HCT116 (cell line): ENCODE measurements at places on chromosomes 7 and 10.
A peak's percentile ranks its signal among the peaks of the same experiment; 100 is the strongest.

DNA sequence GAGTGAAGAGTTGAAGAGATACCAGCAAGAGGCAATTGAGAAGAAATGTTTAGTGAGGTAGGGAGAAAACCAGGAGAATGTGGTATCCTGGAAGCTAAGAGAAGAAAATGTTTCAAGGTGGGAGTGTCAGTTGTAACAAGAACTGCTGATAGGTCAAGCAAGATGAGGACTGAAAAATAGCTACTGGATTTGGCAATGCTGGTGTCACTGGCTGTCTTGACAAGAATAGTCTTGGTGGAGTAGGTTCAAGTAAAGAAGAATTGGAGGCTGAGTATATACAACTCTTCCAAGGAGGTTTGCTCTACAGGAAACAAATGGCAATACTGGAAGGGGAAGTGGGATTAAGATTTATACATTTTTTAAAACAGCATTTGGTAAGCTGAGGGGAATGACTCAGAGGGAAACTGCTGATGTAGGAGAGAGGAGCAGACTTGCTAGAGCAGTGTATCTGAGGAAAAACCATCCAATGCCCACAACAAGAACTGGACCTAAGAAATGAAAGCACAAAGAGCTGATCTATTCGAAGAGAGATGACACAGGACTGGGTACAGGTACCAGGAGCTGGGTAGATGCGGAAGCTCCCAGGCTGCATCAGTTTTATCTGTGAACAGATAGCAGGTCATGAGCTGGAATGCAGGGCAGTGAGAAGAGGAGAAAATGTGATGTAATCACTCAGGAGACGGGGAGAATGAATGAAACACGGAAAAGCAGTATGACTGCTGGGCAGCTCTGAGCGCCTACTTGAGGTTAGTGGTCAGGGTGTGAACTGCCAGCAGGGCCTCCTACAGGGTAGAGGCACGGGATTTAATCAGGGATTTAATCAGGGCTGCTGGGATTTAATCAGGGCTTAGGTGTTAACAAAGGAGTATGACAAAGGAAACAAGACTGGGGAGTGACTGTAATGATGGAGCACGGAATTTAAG is 34.5 kb downstream of the FAM25A start:
- DNase-seq: no peak

DNA sequence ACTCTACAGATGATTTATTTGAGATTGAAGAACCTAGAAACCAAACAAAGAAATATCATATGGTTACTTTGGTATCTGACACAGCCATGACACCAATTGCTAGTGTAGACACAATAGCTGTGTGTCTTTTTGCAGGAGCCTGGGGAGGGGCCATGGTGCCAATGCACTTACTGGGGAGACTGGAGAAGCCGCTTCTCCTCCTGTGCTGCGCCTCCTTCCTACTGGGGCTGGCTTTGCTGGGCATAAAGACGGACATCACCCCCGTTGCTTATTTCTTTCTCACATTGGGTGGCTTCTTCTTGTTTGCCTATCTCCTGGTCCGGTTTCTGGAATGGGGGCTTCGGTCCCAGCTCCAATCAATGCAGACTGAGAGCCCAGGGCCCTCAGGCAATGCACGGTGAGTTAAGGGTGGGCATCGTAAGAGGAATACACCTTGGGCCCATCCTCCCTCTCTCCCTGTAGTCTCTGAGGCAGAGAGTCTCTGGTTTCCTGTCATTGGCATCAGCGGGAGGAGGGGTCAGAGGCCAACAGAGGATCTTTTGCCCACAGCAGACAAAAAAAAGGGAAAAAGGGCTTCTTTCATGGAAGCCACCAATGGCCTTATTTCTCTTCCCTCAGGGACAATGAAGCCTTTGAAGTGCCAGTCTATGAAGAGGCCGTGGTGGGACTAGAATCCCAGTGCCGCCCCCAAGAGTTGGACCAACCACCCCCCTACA is 1.2 kb downstream of the TMEM139 start:
- DNase-seq: no peak

GRCh38 chr7:158424531-158424930 is 163.1 kb downstream of the PTPRN2 start:
- no peak for DNase-seq

DNA sequence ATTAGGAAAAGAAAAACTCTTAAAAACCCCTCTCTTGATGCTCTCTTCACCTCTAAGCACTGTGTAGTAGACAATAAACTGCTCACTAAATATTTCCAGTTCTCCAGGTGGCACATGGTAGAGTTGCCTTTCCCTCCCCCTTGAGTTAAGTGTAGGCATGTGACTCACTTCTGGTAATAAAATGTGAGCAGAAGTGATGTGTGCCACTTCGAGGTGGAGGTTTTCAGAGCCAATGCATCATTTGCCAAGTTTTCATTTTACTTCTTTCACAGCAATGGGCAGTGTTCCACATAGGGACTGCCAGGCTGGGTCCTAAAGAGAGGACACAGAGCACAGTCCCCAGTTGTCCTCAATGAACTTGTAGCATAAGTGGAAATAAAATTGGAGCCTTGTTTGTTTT is 131.6 kb upstream of the NPY start:
- no peak for DNase-seq

GRCh38 chr7:99325001-99325493 is 651 bp upstream of the ARPC1A start:
- DNase-seq: no peak

- DNase-seq: no peak
Observed at GRCh38 chr7:135798095-135798494, 49.5 kb upstream of the FAM180A start.

DNA sequence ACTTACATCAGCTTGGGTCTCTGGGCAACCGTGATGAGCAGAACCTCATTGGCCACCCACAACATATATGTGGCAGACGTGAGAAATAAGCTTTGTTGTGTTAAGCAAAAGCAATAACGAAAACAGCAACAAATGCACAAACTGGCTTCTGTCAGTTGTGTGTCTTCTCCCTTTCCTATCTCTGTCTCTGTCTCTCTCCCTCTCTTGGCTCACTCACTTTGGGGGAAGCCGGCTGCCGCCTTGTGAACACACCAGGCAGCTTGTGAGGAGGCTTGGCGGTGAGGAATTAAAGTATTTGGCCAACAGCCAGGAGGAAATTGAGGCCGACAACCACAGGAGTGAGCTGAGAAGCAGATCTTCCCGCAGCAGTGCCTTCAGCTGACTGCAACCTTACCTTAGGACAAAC is 21.9 kb upstream of the CDCA7L start:
- no peak for DNase-seq

DNA sequence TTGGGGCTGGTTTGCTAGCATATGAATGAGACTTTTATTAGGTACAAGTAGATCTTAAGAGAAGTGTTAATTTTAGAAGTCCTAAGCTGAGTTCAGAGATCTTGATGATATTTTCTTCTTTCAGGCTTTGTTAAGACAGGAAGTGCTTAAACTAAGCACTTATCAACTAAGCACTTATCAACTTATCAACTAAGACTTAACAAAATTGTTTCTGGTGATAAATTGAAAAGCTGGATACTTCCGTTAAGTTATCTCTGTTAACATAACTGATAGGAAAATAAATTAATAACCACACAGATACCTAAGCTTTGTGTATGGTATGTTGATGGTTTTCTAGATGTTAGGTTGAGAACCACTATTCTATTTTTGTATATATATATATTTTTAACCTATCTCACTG is 113.7 kb downstream of the PHTF2 start:
- DNase-seq: no peak

DNA sequence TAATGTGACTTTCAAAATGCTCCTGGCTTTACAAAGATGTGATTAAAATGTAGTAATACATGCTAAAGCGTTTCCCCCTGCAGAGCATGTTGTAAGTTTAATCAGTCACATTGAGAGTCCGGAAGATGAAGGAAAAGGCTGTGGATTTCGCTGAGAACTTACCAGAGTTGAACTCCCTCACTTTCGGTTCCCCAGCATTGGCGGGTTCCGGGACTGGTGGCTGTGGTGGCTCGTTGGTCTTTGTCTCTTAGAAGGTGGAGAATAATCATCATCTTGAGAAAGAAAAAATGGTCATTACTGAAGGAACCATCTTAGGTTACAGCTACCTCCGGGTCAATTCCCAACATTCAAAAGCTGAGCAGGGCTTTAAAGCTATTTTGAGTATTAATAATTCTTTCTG is 9.6 kb upstream of the NUPR2 start:
- DNase-seq: no peak

DNA sequence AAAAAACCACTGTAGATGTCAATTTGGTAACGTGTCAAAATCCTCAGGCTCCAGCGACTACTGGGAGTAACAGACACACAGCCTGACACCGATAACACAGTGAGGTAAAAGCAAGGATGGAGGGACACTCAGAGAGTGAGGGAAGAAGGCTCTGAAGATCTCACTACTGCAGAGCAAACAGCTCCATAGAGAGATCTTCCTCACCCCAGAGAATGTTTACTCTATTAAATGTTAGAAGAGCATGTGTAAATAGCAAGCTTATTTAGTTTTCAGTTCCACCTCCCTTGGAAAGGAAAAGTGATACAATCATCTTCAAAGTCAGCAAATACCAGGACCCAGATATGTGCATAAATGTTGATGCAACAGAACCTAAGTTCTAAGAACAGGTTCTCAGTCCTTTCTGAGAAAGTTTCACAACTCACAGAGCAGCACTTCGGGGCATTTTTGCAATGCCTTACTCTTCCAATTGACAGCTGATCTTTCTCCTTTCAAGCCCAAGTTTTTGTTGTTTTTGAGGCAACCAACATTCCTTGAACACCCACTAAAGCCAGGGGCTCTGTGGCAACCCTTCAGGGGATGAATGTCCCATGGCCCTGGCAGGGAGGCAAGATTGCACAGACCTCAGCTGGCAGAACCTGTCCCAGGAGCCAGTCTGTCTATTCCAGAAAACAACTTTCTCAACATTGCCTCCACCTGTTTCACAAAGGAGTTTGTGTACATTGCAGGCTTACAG is 177.4 kb downstream of the SFMBT2 start:
- DNase-seq: no peak

GRCh38 chr7:6496842-6497636 is 49.3 kb upstream of the DAGLB start:
- DNase-seq: no peak

GRCh38 chr7:123711832-123712293 is 36.9 kb downstream of the WASL start:
- no peak for DNase-seq

GRCh38 chr7:151871189-151871735 is 5.7 kb downstream of the PRKAG2 start:
- DNase-seq: no peak

GRCh38 chr7:129338450-129338849 is 95.8 kb upstream of the STRIP2 start:
- no peak for DNase-seq

- no peak for DNase-seq
Observed at GRCh38 chr10:110172155-110172554, 35.2 kb upstream of the MXI1 start.

- DNase-seq: no peak
Observed at GRCh38 chr10:102163342-102163989, 11.3 kb downstream of the NOLC1 start.

DNA sequence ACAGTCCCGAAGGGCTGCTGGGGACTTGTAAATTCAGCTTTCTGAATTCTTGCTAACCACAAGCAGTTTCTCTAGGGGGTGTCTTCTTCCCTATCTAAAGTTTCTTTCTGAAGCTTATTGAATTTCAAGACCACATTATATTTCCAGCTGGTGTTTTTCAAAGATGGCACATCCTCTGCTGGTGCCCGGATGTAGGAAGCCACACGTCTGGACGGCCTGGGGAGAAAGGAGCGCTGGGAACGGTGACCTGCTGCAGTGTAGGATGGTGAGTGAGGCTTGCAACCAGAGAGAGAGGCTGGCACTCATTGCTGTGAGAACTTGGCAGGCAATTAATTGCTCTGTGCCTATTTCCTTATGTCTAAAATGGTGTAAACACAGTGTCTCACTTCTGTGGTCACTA is 776.4 kb downstream of the TYW1 start:
- DNase-seq: no peak

DNA sequence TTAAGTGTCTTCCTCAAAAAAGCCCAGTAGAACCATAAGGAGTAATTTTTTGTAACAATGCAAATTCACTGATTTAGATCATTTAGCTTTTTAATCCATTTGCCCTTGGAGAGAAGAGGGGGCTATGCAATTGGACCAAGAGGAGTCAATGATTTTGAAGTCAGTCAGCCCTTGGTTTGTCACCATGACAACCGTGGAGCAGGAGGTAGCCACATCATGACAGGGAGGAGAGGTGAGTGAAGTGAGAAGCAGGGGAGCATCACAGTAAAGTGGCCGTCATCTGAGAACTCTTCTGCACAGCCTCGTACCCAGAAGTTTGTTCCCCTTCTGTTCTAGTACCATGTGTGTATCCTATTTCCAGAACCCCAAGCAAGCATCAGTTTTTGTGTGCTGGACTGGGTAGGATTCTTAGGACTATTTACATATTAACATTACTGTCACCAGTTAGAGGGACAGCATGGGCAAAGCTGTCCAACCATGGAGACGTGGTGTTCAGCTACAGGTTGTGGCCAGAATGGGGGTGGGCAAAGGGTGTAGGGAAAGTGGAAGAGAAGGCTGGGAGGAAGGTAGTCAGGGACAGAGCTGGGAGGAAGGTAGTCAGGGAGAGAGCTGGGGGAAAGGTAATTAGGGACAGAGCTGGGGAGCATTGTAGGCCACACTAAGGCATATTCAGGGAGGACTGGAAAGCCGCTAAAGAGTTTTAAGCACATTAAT is 13.1 kb downstream of the UBE3C start:
- DNase-seq: no peak

GRCh38 chr7:107064255-107064654 is 19.8 kb downstream of the PRKAR2B start:
- DNase-seq: no peak

GRCh38 chr10:60975716-60976115 is 31.7 kb upstream of the RHOBTB1 start:
- DNase-seq: no peak

DNA sequence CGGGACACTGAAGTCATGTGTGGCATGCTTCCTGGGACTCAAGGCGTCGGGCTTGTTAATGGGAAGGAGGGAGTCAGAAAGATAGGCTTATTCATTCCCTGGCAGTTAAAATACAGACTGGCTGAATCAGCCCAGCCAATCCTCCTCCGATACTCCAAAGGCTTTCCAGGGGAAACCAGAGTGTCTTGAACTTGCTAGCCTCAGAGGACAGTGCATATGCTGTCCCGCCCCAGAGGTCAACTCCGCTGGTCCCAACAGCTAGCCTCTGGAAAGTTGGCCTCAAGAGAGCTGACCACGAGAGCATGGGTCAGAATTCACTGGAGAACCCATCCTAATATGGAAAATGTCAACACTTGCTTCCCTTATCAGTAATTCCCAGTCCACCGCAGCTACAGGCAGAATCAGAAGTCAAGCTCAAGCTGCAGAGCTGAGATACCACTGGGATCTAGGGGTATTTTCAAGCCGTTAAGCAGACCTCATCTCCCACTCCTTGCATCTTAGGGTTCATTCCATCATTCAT is 43.0 kb downstream of the ELMO1 start:
- DNase-seq: no peak

GRCh38 chr10:68578974-68579373 is 18.8 kb downstream of the TET1 start:
- DNase-seq: no peak

- DNase-seq: peak; percentile 93
Observed at GRCh38 chr7:101729241-101729883, 88.1 kb upstream of the CUX1 start.

DNA sequence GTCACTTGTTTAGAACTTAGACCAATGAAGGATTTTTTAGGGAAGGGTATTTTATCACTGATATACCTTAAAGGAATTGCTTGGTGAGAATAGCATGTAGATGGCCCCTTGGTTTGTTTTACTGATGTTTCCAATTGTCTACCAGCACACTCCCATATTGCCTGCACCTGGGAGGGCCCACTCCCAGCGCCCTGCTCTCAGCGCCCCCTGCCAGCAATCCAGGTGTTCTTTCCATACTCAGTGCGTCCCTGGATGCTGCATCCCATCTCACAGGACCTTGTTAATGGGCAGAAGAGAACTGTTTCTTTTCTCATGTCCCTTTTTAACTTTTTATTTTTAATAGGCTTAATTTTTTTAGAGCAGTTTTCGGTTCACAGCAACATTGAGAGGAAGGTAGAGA is 24.1 kb upstream of the SFRP5 start:
- DNase-seq: no peak
